ENCODE measurements at places on chromosomes 12 and 14. TPM values are rescaled to one million over a fixed set of nuclear protein-coding genes. Genes with fewer than 3 reads are reported as not detected.

The KCNH3 gene
- total RNA-seq = under 0.01 TPM

The TAS2R50 gene
- 6.8 TPM for total RNA-seq

The C12orf54 gene
- total RNA-seq = not detected

The OTX2 gene
- total RNA-seq = not detected

The FANCM gene
- 10.8 TPM for total RNA-seq

The ARPC3 gene
- 249 TPM for total RNA-seq

The AKAP6 gene
- 0.29 TPM for total RNA-seq

The CCDC177 gene
- total RNA-seq = under 0.01 TPM

The LRRC10 gene
- not detected for total RNA-seq

The RASSF9 gene
- total RNA-seq = 0.87 TPM

The KRT2 gene
- total RNA-seq = not detected

The A2ML1 gene
- not detected for total RNA-seq

The RAB5B gene
- 66.2 TPM for total RNA-seq

The RND1 gene
- total RNA-seq = under 0.01 TPM

The BIN2 gene
- not detected for total RNA-seq

The RNASE7 gene
- not detected for total RNA-seq

The TCTN2 gene
- 10.8 TPM for total RNA-seq

The TESPA1 gene
- total RNA-seq = not detected

The FAM161B gene
- 4.1 TPM for total RNA-seq

The BICDL1 gene
- total RNA-seq = under 0.01 TPM

The GPRC5D gene
- not detected for total RNA-seq

The RHOJ gene
- 2.0 TPM for total RNA-seq

Data from smooth muscle cell of trachea (primary cell).